ENCODE measurements at places on chromosomes 5 and 9.

- no peak for DNase-seq
- H3K36me3 ChIP-seq: no peaks in the 10 kb centered on the region
- H3K4me3 ChIP-seq: no peak overlapping the region
- H3K4me1 ChIP-seq: no peaks in the 10 kb centered on the region
- H3K27me3 ChIP-seq: no peaks in the 10 kb centered on the region
- no peak overlapping the region for H3K27ac ChIP-seq
These were observed 161.2 kb upstream of the FSTL4 start for GRCh38 chr5:133773247-133774202.

GRCh38 chr5:135303582-135304173 lies 95.4 kb downstream of the MACROH2A1 start:
- DNase-seq: no peak
- H3K27me3 ChIP-seq: no peaks in the 10 kb centered on the region
- H3K4me3 ChIP-seq: no peak overlapping the region
- no peaks in the 10 kb centered on the region for H3K4me1 ChIP-seq
- H3K27ac ChIP-seq: no peak overlapping the region
- no peaks in the 10 kb centered on the region for H3K36me3 ChIP-seq

DNA sequence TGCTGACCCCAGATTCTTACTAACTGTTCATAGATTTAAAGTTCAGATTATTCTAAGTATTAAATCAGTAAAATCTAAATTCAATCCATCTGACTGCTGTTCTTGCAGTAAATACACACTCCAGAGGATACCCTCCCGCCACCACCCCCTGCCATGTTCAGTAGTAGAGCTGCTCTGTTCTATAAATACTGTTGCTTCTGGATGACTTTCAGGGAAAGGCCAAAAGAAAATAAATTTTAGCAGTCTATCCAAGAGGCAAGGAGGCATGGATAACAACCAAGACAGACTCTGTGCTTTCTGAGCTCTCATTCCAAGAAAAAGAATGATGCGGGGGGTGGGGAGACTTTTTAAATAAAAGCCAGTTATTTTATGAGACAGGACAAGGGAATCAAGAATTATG lies 115.1 kb downstream of the ADAMTS6 start:
- H3K4me3 ChIP-seq: no peak overlapping the region
- no peaks in the 10 kb centered on the region for H3K4me1 ChIP-seq
- no peak for DNase-seq
- H3K36me3 ChIP-seq: no peaks in the 10 kb centered on the region
- H3K27ac ChIP-seq: no peak overlapping the region

GRCh38 chr9:35396560-35397215 lies 93.2 kb upstream of the RUSC2 start:
- H3K27ac ChIP-seq: no peak overlapping the region
- DNase-seq: no peak
- H3K27me3 ChIP-seq: no peaks in the 10 kb centered on the region
- no peaks in the 10 kb centered on the region for H3K36me3 ChIP-seq
- H3K4me1 ChIP-seq: no peaks in the 10 kb centered on the region

DNA sequence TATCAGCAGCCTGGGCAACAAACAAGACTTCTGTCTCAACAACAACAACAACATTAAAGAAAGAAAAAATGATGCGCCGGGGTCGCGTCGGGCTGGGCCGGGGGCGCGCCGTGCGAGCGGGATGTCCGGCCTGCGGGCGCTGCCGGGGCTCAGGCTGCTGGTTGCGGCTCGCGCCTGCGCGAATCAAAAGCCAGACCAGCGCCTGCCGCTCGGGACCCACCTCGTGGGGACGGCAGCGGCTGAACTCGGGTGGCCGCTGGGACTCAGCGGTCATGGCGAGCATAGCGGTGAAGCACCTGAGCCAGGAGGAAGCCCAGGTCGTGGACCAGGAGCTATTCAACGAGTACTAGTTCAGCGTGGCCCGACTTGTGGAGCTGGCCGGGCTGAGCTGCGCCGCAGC lies 11.9 kb upstream of the NHP2 start:
- DNase-seq: no peak
- no peak overlapping the region for H3K4me3 ChIP-seq
- no peaks in the 10 kb centered on the region for H3K27me3 ChIP-seq
- H3K4me1 ChIP-seq: peaks cover 6% of the 10 kb centered on the region

- H3K4me1 ChIP-seq: no peaks in the 10 kb centered on the region
- no peak overlapping the region for H3K4me3 ChIP-seq
These were observed 1.6 kb downstream of the BRINP1 start for GRCh38 chr9:119367683-119368075.

DNA sequence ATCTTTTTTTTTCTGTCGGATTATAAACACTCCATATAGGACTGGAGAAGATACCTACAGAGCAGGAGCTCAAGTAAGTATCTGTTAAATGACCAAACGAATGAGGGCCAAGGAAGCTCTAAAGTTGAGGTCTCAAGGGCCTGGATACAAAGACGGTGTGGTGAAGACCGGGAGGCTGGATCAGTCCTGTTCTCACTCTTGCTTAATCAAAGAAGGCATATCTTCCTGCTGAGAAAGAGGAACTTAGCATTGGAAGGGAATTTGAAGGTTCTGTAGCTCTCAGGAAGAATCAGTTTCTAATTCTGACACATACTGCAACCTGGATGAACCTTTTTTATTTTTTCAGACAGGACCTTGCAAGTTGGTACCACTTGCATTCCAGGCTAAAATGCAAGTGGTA lies 28.3 kb upstream of the PAX5 start:
- H3K36me3 ChIP-seq: no peaks in the 10 kb centered on the region
- peaks cover 10% of the 10 kb centered on the region for H3K27me3 ChIP-seq
- H3K27ac ChIP-seq: no peak overlapping the region
- DNase-seq: no peak
- no peak overlapping the region for H3K4me3 ChIP-seq
- no peaks in the 10 kb centered on the region for H3K4me1 ChIP-seq

DNA sequence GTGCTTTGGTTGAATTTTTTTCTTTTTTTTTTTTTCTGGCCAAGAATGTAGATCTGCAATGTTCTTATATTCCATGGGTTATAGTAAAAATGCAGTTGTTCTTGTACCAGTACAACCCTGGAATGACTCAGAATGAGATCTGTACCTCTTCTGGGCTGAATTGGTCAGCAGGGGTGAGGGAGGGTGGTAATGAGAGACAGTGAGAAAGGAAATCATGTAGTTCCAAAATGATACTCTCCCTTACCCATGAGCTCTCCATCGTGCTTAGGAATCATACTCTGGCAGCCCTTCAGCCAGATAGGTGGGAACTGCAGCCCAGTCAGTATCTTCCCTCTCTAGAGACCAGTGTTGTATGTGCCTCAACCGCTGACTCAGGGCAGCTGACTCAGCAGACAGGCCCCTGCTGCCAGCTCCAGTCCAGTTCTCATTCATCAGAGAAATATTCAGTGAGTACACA lies 2.1 kb upstream of the GLIS3 start:
- H3K27me3 ChIP-seq: peaks cover 7% of the 10 kb centered on the region
- no peaks in the 10 kb centered on the region for H3K36me3 ChIP-seq
- H3K4me3 ChIP-seq: no peak overlapping the region

DNA sequence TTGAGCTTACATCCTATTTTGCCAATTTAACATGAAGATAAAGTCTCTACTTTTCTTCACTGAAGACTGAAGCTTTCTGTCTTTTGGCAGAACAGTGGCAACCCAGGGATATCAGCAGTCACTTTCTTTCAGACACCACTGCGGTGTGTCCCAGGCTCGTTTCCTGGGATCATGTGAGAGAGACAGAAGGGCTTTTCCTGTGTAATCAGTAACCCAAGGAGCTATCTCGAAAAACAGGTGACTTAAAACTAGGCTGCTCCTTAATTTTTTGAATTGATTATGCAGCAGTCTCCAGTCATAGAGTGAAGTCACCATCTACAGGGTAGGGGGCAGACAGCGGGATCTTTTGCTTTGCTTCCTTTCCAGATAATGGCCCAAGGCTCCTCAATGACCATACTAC lies 68.5 kb downstream of the ZNF462 start:
- H3K27ac ChIP-seq: no peak overlapping the region
- no peaks in the 10 kb centered on the region for H3K27me3 ChIP-seq
- no peaks in the 10 kb centered on the region for H3K4me1 ChIP-seq
- H3K4me3 ChIP-seq: no peak overlapping the region

GRCh38 chr9:80866121-80866520 lies 823.2 kb downstream of the TLE1 start:
- H3K4me1 ChIP-seq: no peaks in the 10 kb centered on the region
- no peak overlapping the region for H3K4me3 ChIP-seq
- DNase-seq: no peak
- no peaks in the 10 kb centered on the region for H3K36me3 ChIP-seq
- no peaks in the 10 kb centered on the region for H3K27me3 ChIP-seq

DNA sequence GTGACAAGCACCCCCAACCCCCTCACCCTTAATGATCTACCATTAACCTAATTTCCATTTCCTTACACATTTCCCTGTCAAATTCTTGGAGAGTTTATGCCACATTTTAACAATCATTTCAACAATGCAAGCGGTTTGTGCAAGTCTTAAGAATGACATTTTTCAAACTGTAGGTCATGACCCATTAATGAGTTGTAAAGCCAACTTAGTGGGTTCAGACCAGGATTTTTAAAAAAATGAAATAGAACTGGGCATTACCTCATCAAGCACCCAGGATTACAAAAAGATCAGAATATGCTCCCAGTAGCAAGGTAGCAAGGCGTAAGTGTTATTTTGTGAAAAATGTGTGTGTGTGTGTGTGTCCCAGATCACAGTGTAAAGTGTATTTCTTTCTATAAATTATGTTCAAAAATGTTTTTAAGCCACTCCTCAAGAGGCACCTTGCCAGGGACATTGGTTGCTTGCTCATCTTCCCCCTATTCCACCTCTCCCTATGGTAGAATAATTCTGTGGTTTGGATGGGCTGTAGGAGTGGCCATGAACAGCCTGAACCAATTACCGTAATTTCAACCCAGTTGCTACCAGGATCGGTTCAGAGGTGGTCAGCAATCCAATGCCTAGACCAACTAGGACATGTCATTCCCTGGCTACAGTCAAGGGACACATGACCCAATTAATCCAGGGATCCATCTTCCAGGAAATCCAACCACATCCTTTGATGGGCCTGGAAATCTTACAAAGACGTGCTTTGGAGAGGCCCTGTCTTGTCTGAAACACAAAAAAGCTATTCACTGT lies 14.4 kb upstream of the TGFBR1 start:
- no peak overlapping the region for H3K4me3 ChIP-seq
- peaks cover 16% of the 10 kb centered on the region for H3K4me1 ChIP-seq
- no peak for DNase-seq
- H3K27me3 ChIP-seq: no peaks in the 10 kb centered on the region
- no peaks in the 10 kb centered on the region for H3K36me3 ChIP-seq

DNA sequence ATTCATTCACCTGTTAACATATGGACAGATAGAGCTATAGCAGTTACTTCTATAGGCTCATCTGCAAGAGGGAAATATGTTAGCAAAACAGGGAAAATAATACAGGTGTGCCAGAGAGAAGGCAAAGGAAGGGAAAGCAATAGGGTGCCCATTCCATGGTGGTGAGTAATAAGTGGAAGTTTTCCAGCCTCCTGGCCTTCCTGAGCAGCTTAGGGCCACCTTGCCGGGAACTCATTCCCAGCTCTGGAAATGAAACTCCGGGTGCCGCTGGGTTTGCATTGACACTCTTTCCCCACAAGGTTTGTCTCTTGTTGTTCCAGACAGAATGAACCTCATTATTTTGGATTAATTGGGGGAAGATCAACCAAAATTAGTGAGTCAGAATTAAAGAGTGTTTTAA lies 58.4 kb downstream of the SLC1A3 start:
- no peaks in the 10 kb centered on the region for H3K4me1 ChIP-seq
- H3K4me3 ChIP-seq: no peak overlapping the region
- no peak for DNase-seq
- H3K27ac ChIP-seq: no peak overlapping the region

DNA sequence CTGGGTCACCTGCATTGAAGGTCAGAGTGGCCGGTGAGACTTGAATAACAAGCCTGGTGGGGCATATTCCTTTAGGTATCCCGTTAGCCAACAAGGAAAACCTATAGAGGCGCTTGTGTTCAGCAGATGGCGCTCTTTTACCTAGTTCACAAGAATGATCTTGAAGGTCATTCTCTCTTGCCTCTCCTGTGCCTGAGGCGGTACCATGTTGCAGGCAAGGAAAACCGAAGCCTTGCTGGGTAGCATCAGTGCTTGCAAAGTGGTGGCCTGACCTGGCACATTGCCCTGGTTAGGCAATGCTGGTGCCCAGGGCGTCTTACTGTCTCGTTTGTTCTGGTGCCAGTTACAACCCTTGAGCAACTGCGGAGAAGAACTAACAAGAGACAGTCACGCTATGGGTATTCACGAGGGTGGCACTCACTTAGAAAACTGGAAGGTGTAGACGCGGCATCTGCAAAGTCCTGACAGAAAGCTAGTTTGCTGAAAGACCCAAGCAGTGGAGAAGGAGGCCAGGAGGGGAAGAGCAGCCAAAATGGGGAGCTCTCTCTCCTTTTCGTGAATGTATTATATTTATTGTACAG lies 56.7 kb downstream of the AOPEP start:
- H3K4me3 ChIP-seq: no peak overlapping the region
- H3K27ac ChIP-seq: no peak overlapping the region
- no peaks in the 10 kb centered on the region for H3K36me3 ChIP-seq
- H3K27me3 ChIP-seq: no peaks in the 10 kb centered on the region

DNA sequence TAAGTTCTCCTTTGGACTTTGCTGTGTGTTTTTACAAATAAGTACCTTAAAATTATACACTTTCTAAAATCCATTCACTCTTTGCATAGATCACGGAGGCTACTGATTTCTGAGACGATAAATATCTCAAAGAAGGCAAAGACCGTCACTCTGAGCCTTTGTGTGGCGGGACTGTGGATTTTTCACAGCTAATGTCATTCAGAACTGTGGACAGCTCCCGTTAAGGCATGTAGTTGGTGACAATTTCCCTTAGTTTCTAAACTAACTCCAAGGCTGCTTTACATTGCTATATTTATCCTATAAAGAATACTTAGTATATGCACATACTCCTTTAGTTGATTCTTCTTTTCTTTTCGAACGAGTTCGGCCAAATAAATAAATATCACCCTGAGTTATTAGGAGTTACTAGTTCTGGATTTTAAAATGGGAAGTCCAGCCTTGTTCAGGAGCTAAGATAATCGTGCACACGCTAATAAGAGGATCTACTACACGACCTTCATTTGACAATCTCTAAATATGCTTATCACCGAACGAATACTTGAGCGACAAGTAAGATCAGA lies 1.8 kb downstream of the HCN1 start:
- no peak for DNase-seq
- H3K27me3 ChIP-seq: no peaks in the 10 kb centered on the region
- H3K4me3 ChIP-seq: no peak overlapping the region
- no peaks in the 10 kb centered on the region for H3K36me3 ChIP-seq

DNA sequence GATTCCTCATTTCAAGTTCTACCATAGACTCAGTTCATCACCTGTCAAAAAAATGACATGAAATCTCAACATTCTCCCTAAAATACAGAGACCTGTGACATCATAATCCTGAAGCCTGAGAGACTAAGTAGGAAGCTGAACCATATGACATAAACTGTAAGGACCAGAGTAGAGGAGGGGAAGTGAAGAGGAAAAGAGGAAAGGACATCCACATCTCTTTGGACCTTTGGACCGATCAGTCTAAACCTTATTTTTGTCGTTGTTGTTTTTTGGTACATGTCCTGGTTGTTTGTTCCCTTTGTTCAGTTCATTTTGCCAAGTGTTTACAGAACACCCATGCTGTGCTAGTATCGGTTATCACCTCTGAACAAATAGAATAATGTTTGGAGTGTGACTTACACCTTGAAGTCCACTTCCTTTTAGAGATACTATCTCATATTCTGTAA lies 41.9 kb downstream of the LURAP1L start:
- H3K27ac ChIP-seq: no peak overlapping the region
- H3K4me1 ChIP-seq: no peaks in the 10 kb centered on the region
- no peaks in the 10 kb centered on the region for H3K27me3 ChIP-seq
- no peaks in the 10 kb centered on the region for H3K36me3 ChIP-seq
- no peak for DNase-seq
- no peak overlapping the region for H3K4me3 ChIP-seq

- no peak for DNase-seq
- peaks cover 39% of the 10 kb centered on the region for H3K4me1 ChIP-seq
- H3K27me3 ChIP-seq: no peaks in the 10 kb centered on the region
These were observed 2.3 kb upstream of the CYFIP2 start for GRCh38 chr5:157263496-157264090.

Data from effector memory CD4-positive, alpha-beta T cell (primary cell).